Smooth muscle cell of trachea (primary cell): ENCODE measurements at places on chromosomes 4 and X. TPM values are rescaled to one million over a fixed set of nuclear protein-coding genes. Genes with fewer than 3 reads are reported as not detected.

Gene IQCM
- total RNA-seq: not detected in 2 replicates

Gene TMEM156
- total RNA-seq: 0.15 TPM in 1 of 2 replicates, not detected in the other

Gene GPC3
- total RNA-seq: 1.6 and 3.5 TPM in 2 replicates

Gene AMER1
- total RNA-seq: 2.0 and 3.3 TPM in 2 replicates

Gene RBPJ
- 184 and 284 TPM in 2 replicates for total RNA-seq

Gene KIF4A
- total RNA-seq: 1.3 and 21.1 TPM in 2 replicates

Gene FAM47A
- total RNA-seq: not detected in 2 replicates

Gene DHRSX
- total RNA-seq: 25.7 and 34.9 TPM in 2 replicates

Gene CISD2
- total RNA-seq: 20.5 and 26.8 TPM in 2 replicates

Gene SLC10A7
- total RNA-seq: 7.6 and 11.2 TPM in 2 replicates

Gene LIMCH1
- 0.83 and 0.87 TPM in 2 replicates for total RNA-seq

Gene SPANXC
- total RNA-seq: not detected in 2 replicates

Gene PCDH11X
- not detected in 2 replicates for total RNA-seq

Gene MAGEA2B
- total RNA-seq: not detected in 2 replicates

Gene LAS1L
- 14.9 and 24.9 TPM in 2 replicates for total RNA-seq
